Spinal cord (tissue), 10 donors: ENCODE measurements at places on chromosomes 5 and 9.
A peak's percentile ranks its signal among the peaks of the same experiment; 100 is the strongest.

DNA sequence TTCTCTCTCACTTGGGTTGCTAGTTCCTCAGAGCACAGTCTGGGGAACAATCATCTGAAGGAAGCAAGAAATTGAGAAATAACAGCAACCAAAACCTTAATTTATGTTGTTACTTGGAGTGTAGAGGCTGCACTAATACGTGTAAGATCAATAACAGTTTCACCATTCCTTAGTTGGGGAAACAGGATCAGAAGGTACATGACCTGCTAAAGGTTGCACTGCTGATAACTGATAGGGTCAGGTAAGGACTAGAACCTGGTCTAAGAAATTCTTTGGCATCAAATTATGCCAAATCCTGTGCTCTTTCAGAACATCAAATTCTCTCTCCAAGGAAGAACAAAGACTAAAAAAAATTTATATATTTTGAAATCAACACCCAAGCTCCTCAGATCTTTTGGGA lies 278.6 kb upstream of the C9orf72 start:
- DNase-seq = no peak

- DNase-seq = no peak
These were observed 2.8 kb downstream of the RXRA start for GRCh38 chr9:134328841-134329575.

DNA sequence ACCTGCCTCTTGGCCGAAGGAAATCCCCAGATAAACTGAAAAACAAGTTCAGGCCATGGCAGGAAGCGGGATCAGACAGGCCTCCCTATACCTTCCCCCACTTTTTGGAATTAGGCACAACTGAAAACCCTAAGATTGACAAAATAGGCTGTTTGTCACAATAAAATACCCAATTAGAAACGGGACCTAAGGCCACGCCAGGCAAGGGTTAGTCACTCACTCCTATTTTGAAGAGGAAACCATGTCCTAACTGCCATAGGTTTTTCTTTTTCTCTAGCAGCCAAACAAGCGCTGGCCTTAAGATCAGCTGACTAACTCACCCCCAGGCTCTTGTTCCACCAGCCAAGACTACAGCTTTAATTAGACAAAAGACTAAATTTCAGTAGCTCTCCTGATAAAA lies 11.9 kb downstream of the FBP2 start:
- no peak for DNase-seq

GRCh38 chr5:65830856-65831255 lies 95.5 kb upstream of the ERBIN start:
- no peak for DNase-seq

GRCh38 chr9:106867286-106867685 lies 4.3 kb downstream of the ZNF462 start:
- DNase-seq = no peak

GRCh38 chr5:87776785-87777184 lies 364.1 kb upstream of the CCNH start:
- no peak for DNase-seq

GRCh38 chr5:170314541-170315095 lies 17.0 kb upstream of the LCP2 start:
- no peak for DNase-seq

DNA sequence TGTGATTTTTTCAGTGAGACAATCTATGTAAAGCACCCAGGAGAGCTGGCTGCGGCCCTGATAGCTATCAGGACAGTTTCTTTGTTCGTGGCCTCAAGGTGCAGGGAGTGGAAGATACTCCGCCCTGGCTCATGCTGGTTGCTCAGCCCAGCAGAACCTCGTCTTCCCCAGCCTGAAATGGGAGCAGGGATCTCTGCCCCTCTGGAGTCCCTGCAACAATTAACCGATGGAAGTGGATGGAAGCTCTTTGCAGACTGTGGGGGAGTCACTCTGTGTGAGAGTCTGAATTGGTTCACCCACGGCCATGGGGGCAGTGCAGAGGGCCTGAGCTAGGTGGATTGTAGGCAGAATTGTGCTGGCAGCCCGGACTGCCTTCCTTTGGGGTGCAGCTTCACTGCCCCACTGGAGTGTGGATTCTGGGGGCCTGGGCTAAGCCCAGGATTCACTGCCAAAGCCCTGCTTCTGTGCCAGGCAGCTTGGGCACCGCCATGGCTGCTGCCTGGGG lies 2.8 kb downstream of the AIF1L start:
- DNase-seq = peak; percentile 57

GRCh38 chr5:54902791-54903473 lies 82.5 kb downstream of the ESM1 start:
- DNase-seq = peak; percentile 69

DNA sequence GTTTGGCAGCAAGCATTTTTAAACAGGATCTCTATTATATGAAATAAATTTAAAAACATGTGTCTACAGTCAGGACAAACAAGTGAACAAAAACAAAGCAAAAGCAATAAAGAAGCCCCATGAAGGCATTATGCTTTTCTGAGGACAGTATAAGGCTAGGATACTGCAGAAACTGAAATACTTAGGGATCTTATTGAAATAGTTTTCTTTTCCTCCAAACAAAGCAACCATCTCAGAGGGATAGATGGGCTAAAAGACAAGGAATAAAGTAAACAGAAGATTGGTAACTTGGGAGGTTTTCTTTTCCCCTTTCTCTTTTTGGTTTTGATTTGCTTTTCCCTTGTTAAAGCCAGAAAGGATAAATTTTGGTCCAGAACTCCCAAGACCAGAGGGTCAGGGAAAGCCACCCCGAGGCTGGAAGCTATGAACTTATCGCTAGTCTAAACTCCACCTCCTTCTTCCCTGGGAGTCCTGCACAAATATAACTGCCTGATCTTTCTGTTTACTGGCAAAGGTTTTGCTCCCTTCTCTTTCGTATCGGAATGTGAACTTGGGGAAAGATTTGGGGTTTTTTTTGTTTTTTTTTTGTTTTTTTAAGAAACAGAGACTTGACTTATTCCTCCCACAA lies 164.0 kb downstream of the GHR start:
- DNase-seq = no peak

- DNase-seq = no peak
These were observed 247.8 kb downstream of the AOPEP start for GRCh38 chr9:94974154-94974879.

DNA sequence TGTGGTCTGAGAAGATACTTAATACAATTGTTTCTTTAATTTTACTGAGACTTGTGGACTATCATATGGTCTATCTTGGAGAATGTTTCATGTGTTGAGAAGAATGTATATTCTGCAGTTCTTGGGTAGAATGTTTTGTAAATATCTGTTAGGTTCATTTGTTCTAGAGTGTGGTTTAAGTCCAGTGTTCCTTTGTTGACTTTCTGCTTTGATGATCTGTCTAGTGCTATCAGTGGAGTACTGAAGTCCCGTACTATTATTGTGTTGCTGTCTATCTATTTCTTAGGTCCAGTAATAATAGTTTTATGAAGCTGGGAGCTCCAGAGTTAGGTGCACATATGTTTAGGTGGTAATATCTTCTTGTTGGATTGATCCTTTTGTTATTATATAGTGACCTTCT lies 36.1 kb downstream of the IQGAP2 start:
- no peak for DNase-seq

- DNase-seq = no peak
These were observed 35.6 kb downstream of the GPR21 start for GRCh38 chr9:123069010-123069481.

DNA sequence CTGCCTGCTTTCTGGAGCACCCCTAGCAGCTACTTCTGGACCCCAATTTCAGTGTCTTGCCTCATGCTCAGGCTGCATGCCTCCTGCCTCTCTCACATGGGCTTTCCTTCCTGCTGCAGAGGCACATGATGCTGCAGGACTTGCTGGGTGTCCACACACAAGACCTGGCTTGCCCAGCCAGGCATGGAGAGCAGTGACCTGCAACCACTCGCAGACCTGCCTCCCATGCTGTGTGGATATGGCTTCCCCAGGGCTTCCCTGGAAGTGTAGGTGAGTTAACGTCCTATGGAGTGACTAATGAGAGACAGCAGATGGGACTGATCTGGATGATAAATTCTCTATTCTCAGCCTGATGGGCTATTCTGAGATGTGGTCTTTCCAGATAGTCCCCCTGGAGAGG lies 53.2 kb upstream of the SMIM32 start:
- DNase-seq = no peak
